ENCODE measurements at places on chromosomes 7 and 10.

DNA sequence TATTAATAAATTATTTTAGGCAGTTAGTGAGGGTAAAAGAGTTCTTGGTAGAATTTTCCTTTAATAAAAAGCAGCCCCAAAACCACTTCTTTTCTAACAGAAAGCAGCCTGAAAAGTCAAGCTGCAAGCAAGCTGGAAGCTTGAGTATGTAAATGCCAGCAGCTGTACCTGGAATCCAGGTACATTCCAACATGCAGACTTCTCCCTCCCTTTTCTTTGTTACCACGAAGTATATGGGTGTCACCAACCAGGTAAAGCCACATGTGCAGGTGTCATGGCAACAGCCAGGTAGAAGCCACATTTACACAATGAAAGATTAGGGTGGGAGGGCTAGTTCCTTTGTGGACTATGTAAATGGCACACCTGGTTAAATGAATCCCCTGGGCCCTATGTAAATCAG, 114.6 kb downstream of the EPC1 start:
- no peak for DNase-seq

DNA sequence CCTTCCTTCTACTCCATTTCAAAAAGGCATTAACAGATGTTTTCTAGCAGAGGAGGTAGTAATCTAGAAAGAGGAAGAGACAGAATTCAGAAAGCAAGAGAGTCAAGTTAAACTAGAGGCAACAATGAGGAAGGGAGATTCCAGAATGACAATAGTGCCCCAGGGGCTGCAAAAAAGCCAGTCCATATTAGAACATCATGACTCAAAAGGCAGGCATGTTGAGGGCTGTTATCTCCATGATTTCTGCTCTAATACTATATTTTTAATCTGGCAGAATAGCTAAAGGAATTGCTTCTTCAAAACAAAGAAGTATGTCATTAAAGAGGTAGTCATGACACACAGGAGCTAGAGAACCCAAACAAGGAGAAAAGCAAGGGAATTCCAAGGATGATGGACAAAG, 599.6 kb downstream of the INHBA start:
- DNase-seq: no peak

GRCh38 chr10:50605269-50605950, 18.3 kb downstream of the SGMS1 start:
- DNase-seq: peak; percentile 54

DNA sequence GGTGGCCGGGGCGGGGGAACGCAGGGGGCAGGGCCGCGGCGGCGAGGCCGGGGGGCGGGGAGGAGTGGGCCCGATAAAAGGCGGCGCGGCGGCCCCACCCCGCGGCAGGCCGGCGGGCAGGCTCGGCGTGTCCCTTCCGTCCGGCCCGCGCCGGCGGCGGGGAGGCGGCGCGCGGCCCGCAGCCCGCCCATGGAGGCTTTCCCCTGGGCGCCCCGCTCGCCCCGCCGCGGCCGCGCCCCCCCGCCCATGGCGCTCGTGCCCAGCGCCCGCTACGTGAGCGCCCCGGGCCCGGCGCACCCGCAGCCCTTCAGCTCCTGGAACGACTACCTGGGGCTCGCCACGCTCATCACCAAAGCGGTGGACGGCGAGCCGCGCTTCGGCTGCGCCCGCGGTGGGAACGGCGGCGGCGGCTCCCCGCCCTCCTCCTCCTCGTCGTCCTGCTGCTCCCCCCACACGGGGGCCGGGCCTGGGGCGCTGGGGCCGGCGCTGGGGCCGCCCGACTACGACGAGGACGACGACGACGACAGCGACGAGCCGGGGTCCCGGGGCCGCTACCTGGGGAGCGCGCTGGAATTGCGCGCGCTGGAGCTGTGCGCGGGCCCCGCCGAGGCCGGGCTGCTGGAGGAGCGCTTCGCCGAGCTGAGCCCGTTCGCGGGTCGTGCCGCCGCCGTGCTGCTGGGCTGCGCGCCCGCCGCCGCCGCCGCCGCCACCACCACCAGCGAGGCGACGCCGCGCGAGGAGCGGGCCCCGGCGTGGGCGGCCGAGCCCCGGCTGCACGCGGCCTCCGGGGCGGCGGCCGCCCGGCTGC, at the start of gene NANOS1:
TSS of gene NANOS1 (plus strand) at position 102 of the 808 bp plus-strand sequence. CDS start at position 190, 88 bp downstream.
- no peak for DNase-seq

DNA sequence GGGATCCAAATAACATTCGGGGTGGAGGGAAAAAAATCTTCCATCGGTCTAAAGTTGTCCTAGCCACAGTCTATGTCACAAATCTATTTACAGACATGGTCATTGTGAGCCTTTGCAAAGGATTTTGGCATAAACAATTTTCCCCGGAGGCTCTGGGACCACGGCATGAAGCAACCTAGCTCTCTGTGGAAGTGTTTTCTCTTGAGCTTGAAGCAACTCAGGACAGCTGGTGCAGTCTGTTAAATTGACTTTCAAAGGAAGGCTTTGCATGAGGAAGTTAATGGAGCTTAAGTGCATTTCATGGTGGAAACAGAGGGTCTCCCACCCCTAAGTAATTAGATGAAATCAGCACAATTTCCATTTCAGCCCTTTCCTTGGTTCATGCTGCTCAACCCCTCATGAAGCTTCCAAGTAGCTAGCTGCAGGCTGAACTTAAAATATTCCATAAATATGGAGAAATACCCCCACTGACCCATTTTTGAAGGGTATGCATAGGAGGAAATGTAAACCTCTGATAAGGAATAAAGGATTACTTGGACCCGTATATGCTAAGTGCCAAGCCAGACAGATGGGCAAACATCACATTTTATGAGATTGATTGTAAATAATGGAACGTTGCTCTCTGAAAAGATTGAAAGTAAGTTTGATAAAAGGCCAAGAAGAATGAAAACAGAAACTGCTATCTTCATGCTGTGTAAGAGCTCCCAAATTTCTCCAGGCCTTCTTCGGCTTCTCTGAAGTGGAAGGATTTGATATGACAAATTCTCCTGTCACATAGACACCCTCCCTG, 39.9 kb downstream of the CCDC3 start:
- peak; percentile 25 for DNase-seq

GRCh38 chr10:46250481-46250880, 36.3 kb upstream of the ANTXRL start:
- DNase-seq: no peak

DNA sequence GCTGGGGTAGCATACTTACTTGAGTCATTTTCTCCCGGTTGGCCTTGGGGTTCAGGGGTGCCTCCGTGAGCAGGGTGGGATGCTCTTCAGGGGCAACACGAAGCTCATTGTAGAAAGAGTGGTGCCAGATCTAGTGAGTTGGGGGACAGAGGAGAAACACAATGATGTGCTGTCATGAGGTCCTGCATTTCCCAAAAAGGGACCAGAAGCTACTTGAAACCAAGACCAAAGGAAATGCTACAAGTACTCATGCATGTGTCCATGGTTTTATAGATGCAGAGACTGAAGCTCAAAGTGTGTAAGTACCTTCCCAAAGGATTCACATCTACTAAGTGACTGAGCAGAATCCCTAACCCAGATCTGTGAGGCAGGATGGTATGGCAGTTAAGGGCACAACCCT, 8.8 kb downstream of the ACTA2 start:
- no peak for DNase-seq

- no peak for DNase-seq
These were observed 212.9 kb downstream of the CCSER2 start for GRCh38 chr10:84541289-84541637.

DNA sequence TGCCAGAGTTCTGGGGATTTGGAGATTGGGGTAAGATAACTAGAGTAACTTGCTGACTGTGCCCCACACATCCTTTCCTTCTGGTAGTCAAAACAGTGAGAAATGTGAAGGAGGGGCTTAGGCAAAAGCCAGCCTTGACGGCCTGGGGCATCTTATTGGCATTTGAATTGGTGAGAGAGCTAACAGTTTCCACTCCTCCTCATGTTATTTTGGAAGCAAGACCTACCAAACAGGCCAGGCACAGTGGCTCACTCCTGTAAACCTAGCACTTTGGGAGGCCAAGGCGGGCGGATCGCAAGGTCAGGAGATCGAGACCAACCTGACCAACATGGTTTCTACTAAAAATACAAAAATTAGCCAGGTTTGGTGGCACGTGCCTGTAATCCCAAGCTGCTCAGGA, 596.6 kb downstream of the GRM8 start:
- DNase-seq: no peak

- DNase-seq: no peak
These were observed 285.4 kb downstream of the HDAC9 start for GRCh38 chr7:18780938-18781337.

- no peak for DNase-seq
These were observed 77.6 kb upstream of the FOXK1 start for GRCh38 chr7:4604456-4604940.

- no peak for DNase-seq
These were observed 2.3 kb upstream of the COL1A2 start for GRCh38 chr7:94392393-94392786.

GRCh38 chr7:157010588-157011332, at the start of gene MNX1:
TSS of gene MNX1 (minus strand) at chr7:157010663. CDS start at chr7:157010350, 313 bp downstream.
- no peak for DNase-seq

GRCh38 chr10:123297175-123297574, 143.0 kb downstream of the BUB3 start:
- DNase-seq: no peak

DNA sequence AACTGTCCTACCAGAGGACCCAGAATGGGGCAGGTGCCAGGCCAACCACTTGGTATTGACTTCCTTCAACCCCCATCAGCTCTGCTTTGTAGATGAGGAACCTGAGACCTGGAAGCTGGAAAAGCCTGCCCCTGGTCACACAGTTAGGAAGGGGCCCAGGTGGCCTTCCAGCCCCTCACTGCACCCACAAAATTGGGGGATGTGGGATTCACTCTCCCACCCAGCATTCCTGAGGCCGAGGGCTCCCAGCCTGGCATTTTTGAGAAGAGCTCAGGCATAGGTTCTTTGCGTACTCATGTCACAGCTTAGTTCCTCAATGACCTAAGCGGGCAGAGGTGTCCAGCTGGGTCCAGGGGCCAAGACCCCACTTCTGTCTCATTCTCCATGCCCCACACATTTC, 46.1 kb downstream of the EBF3 start:
- DNase-seq: no peak

GRCh38 chr7:149293946-149294633, 32.1 kb downstream of the ZNF783 start:
- no peak for DNase-seq

GRCh38 chr10:43391496-43391895, 17.5 kb downstream of the HNRNPF start:
- no peak for DNase-seq

- no peak for DNase-seq
These were observed 16.3 kb upstream of the GLI3 start for GRCh38 chr7:42253316-42253715.

DNA sequence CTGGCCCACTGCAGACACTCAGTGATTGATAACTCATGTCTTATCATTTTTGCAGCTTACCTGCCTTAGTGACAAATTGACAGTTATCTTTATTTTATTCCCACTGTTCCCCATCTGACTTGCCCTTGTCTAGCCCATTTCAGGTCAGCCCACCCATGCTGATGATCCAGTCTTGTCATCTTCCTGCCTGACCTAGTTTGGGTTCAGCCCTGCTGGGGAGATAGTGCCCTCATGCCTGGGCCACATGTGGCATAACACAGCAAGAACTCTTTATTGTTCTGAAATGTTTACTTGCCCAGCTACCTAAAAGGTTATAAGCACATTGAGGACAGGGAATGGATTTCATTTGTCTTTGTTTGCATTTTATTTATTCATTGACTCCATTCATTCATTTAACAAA, 75.6 kb downstream of the ENTPD1 start:
- no peak for DNase-seq

DNA sequence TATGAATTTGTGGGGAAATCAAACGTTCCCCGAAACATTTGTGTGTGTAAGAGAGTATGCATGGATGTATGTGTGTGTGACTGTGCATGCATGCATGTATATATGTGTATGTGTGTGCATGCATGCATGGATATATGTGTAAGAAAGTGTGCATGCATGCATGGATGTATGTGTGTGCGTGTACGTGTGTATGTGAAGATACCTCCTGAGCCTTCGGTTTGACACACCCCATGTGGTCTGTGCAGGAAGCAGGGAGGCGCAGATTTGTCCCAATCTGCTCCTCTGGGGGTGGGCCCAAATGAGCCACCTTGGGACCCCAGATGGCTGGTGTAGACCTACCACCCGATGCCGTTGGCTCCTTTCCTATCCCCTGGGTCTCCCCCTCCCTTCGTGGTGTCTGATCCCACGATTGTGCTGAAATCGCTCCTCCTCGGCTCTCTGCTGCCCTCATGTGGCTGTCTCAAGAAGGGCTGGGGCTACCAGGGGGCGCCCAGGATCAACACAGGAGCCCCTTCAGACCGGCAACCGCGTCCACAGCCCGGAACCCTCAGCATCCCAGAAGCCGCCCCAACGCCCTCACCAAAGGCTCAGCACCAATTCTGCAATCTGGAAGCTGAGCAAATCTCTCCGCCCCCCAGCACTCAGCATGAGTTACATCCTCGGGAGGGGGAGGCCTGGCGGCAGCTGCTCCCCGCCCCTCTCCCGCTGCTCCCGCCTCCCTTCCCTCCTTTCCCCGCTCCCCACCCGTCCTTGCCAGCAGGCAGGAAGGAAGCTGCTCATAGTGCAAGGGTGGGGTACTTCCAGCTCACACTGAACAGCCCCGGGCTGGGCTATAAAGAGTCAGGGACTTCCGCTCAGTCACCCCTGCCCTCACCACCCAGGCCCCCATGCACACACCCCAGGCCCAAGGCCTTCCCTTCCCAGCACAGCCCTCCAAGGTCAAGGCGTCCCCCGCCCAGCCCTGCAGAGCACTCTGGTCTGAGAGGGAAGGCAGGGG, 2.3 kb upstream of the NOS3 start:
- peak; percentile 78 for DNase-seq

- DNase-seq: no peak
These were observed 277.3 kb upstream of the SEMA3D start for GRCh38 chr7:85464042-85464651.

DNA sequence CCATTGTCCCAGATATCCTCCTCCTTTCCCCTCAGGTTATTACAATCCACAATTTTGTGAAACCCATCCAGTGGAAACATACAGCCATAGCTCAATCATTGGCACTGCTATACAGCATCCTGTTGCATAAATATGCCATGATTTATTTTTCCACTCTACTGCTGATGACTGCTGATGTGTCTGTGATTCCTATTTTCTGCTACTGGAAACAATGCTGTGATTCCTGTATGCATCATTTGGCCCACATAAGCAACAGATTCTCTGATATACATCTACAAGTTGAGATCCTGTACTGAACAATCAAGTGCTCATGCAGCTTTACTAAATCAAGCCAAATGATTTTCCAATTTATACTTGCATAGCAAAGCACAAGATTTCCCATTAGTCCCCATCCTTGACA, 39.6 kb downstream of the CUL2 start:
- no peak for DNase-seq

GRCh38 chr7:148838905-148839304, 45.2 kb downstream of the EZH2 start:
- DNase-seq: no peak

- DNase-seq: peak; percentile 74
These were observed 21.5 kb downstream of the SLC18A2 start for GRCh38 chr10:117262291-117262902.
